ENCODE measurements at places on chromosomes 3 and 15.

- peak; percentile 100 for DNase-seq
Measured at GRCh38 chr3:50611464-50612233, at the start of gene CISH. TSS of gene CISH (minus strand) at chr3:50611774. CDS start at chr3:50611650, 124 bp downstream.

GRCh38 chr15:96409215-96410138 is 79.0 kb downstream of the NR2F2 start:
- no peak for DNase-seq

GRCh38 chr3:39209329-39209970 is 17.1 kb upstream of the XIRP1 start:
- DNase-seq: no peak

GRCh38 chr3:61030469-61031035 is 220.7 kb downstream of the FHIT start:
- DNase-seq: no peak

DNA sequence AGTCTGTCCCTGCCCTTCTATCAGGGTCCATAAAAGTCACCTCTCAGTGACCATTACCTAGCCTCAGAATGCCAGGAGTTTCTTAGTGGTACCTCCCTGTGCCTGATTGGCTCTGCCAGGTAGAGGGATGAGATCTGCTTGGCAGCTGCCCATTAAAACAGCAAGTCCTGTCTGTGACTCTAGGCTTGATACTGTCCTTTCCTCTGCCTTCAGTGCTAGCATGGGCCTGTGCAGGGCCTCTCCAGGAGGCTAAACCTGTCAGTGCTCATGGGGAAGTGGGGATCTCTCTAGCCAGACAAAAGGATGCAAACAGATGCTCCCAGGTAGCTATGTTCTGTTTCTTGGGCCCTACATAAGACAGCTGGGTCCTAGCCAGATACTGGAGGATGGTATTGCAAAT is 10.0 kb upstream of the MANF start:
- DNase-seq: no peak

- no peak for DNase-seq
Measured at GRCh38 chr15:75192307-75192706, 9.4 kb upstream of the C15orf39 start.

DNA sequence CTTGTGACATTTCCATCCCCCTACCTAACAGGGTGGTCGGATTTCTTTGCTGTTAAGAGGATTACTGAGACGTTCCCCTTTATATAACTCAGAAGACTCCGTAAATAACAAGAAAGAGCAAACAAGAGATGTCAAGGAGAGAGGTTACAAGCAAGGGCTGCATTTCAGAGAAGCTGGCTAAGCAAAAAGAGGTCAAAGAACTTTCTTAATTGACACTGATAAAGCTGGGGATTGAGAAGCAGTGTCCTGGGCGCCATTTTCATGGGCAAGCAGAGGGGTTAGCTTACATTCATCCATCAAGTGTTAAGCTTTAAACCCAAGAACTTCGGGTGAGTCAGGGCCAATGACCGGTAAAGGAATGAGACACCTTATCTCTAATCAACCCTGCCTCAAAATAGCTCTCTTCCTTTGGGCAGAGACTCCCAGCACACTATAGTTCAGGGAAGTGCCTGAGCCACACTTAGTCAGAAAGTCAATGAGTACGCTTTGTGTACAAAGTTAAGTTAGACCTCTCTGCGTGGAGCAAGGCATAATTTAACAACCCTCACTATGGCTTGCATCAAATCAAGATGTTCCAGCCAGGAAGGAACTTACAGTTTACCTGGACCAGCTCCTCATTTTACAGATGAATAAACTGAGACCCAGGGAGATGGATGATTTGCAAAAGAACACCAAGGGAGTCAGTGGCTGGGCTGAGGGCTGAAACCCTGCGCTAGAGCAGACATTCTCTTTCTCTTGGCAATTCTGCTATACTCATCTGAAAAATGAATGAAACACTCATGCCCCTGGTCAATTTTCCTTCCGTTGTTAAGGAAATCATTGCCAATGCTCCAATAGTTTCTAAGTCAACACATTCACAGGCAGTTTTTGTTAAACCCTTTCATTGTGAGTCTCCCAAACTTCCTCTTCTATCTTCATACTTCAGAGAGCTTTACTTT is 44.6 kb downstream of the CCNL1 start:
- no peak for DNase-seq

DNA sequence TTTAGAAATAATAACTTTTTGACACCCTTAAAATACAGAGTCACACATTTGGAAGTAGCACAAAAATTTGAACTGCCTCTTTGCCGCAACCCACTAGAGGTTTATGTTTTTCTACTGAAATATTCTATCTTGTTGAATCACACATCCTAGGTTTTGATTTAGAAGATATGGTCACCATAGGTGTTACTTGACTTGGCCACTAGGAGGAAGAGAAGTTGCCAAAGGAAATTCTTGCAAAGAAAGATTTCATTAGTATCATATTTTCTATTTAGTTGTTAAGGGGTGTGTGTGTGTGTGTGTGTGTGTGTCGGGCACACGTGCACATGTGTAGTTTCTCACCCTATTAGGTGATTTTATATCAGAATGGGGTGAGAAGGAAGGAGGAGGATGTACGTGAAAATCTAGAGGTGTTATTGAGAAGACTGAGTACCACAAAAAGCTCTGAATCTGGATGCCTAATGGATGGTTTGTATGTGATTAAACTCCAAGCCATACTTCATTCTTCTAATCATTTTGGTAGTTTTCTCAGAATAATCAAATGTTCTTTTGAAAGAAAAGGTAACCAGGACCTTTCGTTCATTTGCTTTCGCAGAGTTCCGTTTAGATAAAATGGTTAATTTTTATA is 31.5 kb downstream of the ZFAND6 start:
- no peak for DNase-seq

GRCh38 chr3:149990423-149990948 is 19.8 kb upstream of the PFN2 start:
- DNase-seq: no peak

DNA sequence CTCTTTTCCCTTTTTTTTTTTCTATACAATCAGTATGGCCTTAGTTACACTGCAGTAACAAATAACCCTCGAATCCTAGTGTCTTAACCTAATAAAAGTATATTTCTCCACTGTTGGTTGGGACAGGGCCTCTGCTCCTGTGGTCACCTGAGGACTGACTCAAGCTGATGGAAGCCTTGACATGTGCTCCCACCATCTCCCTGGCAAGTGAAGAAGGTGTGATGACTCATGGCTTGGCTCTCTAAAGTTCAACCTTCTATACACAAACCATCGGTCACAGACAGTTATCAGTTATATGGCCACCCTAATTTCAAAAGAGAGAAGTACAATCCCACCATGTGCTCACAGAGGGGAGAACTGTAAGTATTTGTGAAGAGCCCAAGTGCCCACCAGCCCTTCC is 65.8 kb upstream of the CACNA2D3 start:
- no peak for DNase-seq

GRCh38 chr3:62318752-62319569 is 54.4 kb downstream of the FEZF2 start:
- peak; percentile 79 for DNase-seq
